NCI-H524 treated with DMSO at 0.1 percent for 48 hours (cell line): ENCODE measurements at places on chromosomes 3 and 15.

- DNase-seq = peak; percentile 11
These were observed 246.5 kb downstream of the ROBO1 start for GRCh38 chr3:79521221-79521848.

GRCh38 chr3:133866141-133866540, 29.5 kb downstream of the RAB6B start:
- DNase-seq = no peak

DNA sequence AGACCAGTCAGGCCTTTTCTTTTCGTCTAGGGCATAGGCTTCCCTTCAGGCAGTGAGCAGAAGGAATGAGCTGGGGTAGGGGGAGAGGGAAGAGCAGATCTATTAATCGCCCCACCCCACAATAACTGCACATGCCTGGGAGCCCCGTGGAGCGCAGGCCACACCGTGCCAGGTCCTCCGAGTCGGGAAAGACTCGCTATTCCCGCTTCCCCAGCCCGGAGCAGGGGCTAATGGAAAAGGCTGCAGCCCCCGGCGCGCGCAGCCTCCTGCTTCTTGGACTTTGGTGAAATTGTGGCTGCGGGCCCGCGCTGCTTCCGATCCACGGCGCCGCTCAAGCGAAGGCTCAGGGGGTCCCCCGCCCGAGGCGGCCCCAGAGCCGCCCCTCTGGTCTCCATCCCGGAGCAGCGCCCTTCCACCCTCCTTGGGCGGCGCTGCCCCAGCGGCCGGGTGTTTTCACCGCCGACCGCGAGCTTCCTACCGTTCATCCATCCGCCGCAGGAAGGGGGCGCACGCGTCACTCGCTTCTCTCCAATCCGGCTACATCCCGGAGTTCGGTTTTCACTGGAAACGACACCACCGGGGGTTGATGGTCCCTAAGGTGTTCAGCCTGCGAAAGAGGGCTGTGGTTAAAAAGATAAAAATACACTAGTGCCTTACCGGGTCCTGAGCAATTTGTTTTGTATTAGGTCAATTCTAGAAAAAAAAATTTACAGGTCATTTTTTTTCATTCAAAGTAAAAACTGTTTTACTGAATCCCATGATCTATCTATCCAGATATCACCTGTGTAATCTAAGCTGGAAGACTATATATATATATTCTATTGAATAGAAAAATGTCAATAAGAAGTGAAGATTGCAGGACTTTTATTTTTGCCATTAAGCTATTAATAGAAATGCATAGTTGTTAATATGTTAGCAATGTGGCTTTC, 4.4 kb upstream of the SYNM start:
- DNase-seq = peak; percentile 30

DNA sequence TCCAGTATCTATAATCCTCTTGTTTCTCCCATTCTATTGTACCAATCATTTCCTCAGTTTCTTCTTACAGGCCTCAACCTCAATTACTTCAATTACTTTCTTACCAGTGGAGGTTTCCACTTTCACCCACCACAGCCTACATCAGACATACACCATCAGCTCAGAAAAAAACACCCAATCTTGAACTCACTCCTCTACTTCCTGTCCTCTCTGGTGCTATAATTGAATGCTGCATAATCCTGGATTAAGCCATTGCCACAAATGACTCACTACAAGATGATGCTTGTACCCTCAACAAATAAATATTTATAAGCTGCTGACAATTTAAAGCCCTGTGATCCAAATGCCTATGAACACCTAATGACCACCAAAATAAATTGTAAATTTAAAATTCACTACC, 18.5 kb downstream of the RYK start:
- peak; percentile 25 for DNase-seq

- peak; percentile 97 for DNase-seq
These were observed 15.5 kb upstream of the LOXL1 start for GRCh38 chr15:73910522-73911303.

- no peak for DNase-seq
These were observed 38.4 kb upstream of the SLC6A6 start for GRCh38 chr3:14363991-14364390.

DNA sequence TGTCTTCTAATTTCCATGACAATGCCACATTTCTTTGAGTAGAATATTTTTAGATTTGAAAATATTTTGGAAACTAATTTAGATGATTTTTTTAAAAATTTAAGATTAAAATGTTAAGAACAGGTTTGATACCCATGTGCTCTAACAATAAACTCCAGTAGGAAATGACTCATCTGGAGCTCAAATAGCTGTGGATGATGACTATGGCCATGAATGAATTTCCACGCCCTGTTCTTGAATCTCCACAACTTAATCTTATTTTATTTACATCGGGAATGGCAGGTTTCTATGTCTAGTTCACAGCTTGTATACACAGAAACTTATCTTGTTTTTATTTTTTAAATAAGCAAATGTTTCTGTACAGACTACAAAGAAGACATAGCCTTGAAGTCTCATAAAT, 726.8 kb downstream of the NAALADL2 start:
- no peak for DNase-seq

GRCh38 chr3:136042608-136043221, 77.2 kb downstream of the PPP2R3A start:
- DNase-seq = no peak

DNA sequence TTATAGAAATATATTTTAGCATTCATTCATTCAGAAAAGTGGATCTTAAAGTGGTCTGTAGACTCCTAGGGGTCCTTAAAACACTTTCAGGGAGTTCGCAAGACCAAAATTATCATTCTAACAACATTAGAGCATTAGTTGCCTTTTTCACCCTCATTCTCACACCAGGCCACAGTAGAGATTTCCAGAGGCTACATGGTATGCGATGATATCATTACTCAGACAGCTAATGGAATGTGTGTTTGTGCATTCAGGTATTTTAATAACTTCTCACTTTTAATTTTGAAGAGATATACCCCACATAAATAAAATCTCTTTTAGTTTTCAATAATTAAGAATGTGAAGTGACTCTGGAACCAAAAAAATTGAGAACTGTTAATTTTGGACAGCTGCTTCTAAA, 206.9 kb downstream of the NSUN3 start:
- no peak for DNase-seq

GRCh38 chr3:426072-426471, 229.5 kb downstream of the CHL1 start:
- no peak for DNase-seq

GRCh38 chr15:64892847-64893403, 18.8 kb upstream of the ANKDD1A start:
- DNase-seq = no peak

DNA sequence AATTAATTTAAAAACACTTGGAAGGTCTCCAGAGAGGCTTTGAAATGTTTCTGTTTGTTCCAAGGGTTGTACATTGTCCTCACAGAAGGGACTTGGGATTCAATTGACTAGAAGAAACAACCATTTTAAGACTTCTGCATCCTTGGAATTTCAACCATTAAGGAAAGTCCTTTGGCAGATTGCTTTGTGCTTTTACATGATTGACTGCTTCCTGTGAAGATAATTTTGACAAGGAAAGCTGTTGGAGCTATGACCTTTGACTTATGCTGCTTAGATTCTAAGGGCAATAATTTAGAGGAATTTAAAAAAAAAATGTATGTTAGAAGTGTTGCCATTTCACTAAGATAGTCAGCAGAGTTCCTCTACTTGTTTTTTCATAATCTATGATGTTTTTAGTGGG, 483.9 kb upstream of the TBL1XR1 start:
- no peak for DNase-seq

DNA sequence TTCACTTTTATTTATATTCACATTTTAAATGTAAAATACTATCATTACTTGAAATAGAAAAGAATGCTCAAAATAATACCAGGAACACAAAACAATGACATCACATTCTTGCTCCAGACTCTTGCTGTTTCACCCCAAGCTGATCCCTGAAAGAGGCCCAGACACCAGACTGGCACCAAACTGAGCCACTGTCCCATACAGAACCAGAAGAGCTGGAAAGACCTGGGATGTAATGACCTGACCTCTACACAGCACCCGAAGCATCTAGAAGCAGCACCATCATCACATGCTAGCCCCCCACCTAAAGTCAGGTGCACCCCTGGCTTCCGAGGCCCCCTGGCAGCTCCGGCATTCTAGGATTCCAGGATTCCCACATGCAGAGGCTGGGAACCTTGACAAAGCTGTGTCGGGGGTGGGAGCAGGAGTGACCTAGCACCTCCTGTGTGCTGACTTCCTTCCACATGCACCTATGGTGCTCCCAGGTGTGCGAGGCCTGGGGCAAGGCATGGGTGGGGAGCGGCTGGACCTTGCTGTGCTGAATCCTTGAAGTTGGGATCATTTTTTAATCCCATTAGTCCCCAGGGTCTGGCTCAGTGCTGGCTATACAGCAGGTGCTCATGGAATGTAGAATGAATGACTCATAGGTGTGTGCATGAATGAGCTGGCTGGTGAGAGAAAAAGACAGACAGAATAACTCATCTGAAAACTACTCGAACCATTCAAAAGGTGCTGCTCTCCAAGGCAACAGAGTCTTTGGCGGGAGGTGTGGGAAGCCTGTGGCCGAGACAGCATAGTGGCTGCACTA, 144.7 kb upstream of the IQSEC1 start:
- no peak for DNase-seq

DNA sequence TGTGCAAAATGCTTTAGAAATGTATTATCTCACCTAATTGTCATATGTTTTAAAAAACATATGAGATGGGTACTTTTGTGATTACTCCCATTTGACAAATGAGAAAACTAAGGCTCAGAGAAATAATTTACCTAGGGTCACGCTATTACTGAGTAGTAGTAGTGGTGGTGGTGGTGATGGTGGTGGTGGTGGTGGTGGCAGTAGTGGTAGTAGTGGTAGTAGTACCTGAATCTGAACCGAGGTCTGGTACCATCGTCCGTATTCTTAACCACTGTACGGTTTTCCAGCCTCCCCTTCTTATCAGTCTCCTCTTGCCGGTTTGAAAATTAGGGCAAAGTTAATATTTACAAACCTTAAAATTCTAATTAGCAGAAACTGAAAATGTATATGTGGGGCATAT, 102.4 kb downstream of the KLHL25 start:
- no peak for DNase-seq

DNA sequence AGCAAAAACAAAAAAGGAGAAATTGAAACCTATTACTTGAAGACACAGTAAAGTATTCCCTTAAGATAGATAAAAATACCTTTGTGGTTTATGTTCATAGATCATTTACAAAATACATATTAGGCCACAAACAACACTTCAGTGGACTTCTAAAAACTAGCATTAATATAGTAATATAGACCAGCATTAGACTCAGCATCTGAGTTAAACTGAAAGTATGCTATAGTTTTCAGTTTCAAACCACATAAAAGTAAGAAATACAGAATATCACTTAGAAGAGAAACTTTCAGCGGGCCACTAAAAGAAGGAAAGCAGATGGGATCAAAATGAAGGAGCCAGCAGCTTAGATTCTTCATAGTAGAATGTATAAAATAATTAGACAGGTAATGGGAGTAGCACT, 86.6 kb downstream of the MSL2 start:
- no peak for DNase-seq

DNA sequence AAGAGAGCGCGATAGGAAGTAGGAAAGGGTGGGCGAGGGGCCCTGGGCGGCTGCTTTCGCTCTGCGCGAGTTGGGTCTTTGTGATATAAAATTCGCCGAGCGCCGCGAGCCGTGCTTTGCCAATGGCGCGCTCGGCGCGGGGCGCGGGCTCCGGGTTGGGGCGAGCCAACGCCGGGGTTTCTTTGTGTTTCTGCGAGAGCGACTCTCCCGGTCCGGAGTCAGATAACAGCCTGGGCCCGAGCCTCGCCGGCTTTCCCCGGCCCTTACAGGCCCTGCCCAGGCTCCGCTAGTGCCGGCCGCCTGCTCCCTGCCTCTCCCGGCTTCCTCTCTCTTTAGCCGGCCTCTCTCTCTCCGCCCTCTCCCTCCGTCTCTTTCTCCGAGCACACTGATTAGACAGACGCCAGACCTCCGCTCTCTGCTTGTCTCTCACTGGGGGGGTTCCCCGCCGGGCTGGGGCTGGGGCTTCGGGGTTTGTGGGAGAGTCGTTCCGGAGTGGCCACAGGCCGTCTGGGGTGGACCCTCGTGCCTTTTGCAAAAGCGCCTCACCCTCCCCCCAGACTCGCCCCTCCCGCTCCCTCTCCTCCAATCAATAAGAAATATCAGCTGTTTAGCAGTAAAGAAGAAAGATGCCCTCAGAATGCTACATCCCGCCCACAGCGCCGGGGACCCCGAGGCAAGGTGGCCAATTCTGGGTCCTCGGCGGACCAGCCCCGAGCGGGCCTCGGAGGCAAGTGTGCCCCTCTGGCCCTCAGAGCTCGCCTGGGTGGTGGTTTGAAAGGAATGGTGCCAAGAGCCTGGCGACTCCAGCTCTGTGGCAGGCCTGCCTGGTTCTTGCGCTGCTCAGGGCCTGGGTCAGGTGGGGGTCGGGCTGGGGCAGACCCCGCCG, 2.9 kb downstream of the NR2F2 start:
- DNase-seq = no peak

DNA sequence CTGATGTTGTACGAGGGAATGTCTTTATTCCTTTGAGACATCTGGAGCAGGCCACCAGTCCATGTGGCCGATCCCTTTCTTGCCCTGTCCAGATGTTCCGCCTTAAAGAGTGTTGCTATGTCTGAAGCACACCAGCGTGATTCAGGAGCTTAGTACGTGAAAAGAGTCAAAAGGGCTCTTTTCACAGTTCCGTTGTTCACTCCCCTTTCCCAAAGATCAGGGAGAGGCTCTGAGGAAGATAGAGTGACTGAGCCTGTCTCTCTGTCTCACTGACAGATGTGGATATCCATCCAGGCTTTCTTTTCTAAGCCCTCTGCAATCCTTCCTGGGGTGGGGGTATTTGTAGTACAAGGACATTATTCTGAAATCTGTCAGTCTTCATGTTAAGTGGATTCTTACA, 262.5 kb upstream of the LRTM1 start:
- DNase-seq = no peak

GRCh38 chr15:79765081-79765480, 131.7 kb downstream of the MTHFS start:
- DNase-seq = no peak

DNA sequence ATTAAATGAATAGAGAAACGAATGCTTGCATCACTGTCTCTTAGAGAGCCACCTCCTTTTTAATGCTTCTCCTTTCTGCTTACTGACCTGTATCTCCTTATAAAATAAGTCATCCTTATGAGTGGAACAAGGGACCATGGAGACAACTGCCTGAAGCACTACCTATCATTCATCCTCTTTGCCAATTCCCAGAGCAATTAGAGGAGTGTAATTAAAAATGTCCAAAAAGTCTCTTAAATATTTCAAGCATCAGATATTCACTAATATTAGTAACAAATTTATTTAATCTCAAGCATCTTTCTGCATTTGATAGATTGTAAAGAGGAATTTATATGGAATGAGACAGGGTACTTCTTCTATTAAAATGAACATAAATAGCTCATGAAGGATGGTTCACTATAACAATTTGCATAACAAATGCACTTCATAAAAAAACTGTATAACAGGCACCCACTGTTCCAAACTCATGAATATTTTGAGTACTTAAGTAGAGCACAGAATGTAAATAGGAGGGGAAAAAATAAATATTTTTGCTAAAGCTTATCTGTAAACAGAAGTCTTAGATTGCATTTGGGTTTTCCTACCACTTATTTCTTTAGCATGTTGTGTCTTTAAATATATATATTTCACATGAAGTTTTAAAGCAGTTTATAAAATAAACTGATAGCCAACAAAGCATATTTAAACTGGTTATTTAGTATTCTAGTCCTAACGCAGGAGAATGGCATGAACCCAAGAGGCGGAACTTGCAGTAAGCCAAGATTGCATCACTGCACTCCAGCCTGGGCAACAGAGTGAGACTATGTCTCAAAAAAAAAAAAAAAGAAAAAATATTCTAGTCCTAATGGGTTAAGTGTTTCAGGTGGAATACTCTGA, 269.3 kb downstream of the TBL1XR1 start:
- DNase-seq = no peak

GRCh38 chr3:198043119-198043518, 83.1 kb downstream of the LMLN start:
- no peak for DNase-seq
